ENCODE measurements at places on chromosomes 6 and 20.

GRCh38 chr6:129812145-129812777 lies 48.9 kb downstream of the TMEM244 start:
- DNase-seq, result no peak

DNA sequence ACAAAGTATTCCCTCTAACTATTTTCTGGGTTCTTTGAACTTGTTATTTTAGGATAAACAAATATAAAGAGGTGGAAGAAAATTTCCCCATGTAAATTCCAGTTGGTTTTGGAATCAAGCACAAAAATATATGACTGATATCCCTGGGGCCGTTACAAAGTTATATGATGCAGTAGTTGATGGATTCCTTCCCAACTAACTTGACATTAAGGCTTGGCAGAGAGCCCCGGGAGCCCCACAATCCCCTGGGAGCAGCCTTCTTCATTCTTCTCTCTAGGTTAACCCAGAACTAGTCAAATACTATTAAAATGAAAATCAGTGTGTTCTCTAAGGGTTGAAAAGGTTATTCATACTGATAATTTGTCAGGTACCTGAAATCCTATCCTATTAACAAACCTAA lies 508.9 kb upstream of the SOX4 start:
- DNase-seq, result no peak

DNA sequence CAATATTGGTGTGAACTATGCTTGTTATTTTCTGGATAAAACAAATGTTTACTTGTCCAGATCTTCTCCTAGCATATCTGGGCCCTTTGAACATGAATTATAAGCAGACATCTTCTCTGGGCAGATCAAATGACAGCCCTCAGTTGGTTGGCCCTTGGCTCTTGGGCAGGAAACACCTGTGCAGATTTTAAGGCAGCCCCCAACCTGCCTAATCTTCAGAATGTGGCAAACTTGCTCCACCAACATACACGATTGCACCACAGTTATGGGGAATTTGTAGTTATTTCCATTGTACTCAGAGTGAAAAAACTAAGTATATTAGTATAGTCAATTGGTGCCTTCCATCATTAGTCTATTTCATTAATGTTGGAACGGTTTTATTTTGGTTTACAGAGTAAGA lies 94.9 kb upstream of the KCNK16 start:
- peak; percentile 59 for DNase-seq

- no peak for DNase-seq
These were observed 484.9 kb upstream of the MAN1A1 start for GRCh38 chr6:119834418-119834817.

- no peak for DNase-seq
These were observed 139.2 kb upstream of the MMS22L start for GRCh38 chr6:97422171-97422570.

- DNase-seq, result no peak
These were observed 83.7 kb upstream of the RALY start for GRCh38 chr20:33910056-33910455.

DNA sequence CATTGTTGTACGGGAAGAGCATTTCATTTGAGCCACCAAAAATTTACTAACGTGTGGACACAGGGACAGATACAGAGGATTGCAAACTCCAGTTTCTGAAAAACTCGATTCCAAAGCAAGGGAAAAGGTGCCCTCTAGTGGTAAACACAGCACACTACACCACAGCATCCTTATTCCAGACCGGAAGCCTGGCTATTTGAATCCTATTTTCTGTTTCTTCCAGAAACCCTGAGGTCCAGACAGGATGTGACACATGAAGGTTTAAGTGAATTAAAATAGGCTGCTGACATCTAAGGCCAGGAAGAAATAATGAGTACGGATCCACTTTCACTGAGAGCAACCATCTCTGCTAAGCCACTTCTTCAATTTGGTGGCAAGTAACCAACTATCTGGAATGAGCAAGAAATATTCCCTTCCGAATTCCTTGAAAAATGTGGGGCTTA lies 31.8 kb upstream of the GMPR start:
- peak; percentile 54 for DNase-seq

DNA sequence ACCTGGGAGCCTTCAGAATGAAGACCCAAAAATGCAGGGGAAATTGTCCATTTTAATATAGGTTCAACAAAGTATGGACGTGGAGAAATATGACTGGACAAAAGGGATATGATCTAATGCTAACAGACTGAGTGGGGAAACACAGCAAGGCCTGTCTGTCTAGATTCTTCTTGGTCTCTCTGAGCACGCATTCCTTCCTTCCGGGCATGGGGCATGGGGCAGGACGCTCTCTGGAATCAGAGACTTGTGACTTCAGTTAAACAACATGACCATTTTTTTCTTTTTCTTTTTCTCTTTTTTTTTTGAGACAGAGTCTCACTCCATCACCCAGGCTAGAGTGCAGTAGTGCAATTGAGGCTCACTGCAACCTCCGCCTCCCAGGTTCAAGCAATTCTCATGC lies 31.9 kb downstream of the ZBTB2 start:
- no peak for DNase-seq

- no peak for DNase-seq
These were observed 22.8 kb upstream of the CCN6 start for GRCh38 chr6:112030961-112031660.

DNA sequence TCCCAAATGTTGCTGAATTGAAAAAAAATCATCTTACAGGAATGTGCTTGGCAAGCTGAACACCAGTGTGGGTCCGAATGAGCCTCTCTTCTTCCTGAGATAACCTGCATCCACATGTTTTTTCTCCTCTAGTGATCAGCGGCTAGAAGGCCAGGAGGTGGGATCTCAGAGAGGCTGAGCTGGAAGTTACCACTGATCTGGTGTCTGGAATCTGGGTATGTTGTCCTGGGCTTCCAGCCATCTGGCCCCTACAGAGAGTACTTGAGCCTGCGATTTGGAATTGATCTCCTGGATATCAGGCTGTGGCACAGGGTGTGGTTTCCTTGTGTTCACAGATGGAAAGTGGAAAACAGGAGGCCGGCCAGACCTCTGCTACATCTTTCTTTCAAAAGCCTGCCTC lies 35.9 kb downstream of the SULF2 start:
- no peak for DNase-seq

All from MM.1S (cell line).